MCF 10A (cell line): ENCODE measurements at places on chromosomes 7 and 10. TPM values are rescaled to one million over a fixed set of nuclear protein-coding genes. Genes with fewer than 3 reads are reported as not detected.

DNA sequence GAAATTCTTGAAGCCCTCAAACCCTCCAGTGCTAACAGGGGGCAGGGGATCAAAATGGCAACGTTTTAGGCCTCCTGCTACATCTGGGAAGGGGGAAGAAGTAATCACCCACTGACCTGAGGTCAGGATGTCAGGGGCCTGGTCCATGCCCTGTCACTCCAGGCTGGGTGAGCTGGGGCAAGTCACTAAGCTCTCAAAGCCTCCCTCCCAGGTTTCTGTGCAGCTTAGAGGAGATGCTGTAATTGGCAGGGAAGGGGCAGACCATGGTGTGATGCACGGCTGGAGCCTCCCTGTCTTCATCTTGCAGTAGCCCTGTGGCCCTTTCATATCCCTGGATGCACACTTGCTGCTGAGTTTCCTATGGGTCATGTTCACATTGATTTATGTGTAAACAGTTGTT lies 27.2 kb downstream of the LEP start:
- peaks cover 9% of the 10 kb centered on the region for H3K36me3 ChIP-seq
- H3K4me3 ChIP-seq, result no peak overlapping the region
- no peak overlapping the region for H3K27ac ChIP-seq
- no peak for DNase-seq
- H3K27me3 ChIP-seq, result no peaks in the 10 kb centered on the region
- H3K4me1 ChIP-seq, result peaks cover 16% of the 10 kb centered on the region

- H3K4me1 ChIP-seq, result peaks cover 27% of the 10 kb centered on the region
- H3K4me3 ChIP-seq, result no peak overlapping the region
- H3K27ac ChIP-seq, result peak overlapping the region; percentile 43
These were observed 20.5 kb downstream of the GRID1 start for GRCh38 chr10:86345859-86346798.

DNA sequence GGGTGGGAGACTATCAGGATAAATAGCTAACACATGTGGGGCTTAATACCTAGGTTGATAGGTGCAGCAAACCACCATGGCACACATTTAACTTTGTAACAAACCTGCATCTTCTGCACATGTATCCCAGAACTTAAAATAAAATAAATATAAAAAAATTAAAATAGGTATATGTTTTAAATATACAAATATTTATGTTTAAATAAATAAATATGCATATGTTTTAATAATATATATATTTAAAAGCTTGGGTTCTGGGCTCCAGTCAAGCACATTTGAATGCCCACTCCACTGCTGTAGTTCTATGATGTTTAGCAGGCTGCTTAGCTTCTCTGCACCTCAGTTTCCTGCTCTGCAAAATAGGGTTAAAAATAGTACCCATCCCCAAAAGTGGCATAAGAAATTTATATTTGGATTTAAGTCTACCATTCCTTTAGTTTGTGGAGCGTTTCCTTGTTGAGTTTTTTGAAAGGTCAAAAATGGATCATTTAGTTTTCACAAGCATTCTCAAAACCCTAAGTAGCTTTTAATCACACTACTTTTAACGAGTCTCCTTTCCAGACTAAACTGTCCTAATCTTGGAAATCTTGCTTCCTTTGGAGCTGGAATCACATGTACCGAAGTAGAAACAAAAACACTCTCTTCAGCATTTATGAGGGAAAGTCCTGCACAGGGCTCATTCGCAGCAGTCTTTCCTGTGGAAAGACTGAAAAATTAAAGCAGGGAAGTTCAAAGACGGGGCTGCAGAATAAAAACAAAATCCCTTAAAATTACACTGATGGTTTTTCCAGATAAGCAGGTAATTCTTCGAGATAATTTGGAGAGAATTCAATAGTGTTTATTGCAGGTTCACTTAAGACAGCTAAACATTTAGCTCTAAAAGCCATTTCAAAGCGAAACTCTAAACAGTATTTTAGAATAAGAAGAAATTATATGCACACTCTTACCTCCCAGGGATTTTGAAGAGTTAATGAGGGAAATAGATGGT lies 111.7 kb upstream of the LYZL1 start:
- no peaks in the 10 kb centered on the region for H3K36me3 ChIP-seq
- H3K27me3 ChIP-seq, result peaks cover 37% of the 10 kb centered on the region
- no peaks in the 10 kb centered on the region for H3K4me1 ChIP-seq

- H3K36me3 ChIP-seq, result no peaks in the 10 kb centered on the region
- H3K4me1 ChIP-seq, result peaks cover 28% of the 10 kb centered on the region
- peak overlapping the region; percentile 94 for H3K27ac ChIP-seq
- H3K27me3 ChIP-seq, result no peaks in the 10 kb centered on the region
- peak overlapping the region; percentile 91 for H3K4me3 ChIP-seq
These were observed 609 bp downstream of the DOCK4 start for GRCh38 chr7:112205343-112206237.

GRCh38 chr10:126993208-126993607 lies 88.0 kb downstream of the DOCK1 start:
- no peak overlapping the region for H3K4me3 ChIP-seq
- H3K36me3 ChIP-seq, result peaks cover 45% of the 10 kb centered on the region
- H3K27ac ChIP-seq, result no peak overlapping the region
- H3K4me1 ChIP-seq, result no peaks in the 10 kb centered on the region

- H3K4me3 ChIP-seq, result no peak overlapping the region
- no peak for DNase-seq
- no peaks in the 10 kb centered on the region for H3K27me3 ChIP-seq
- H3K36me3 ChIP-seq, result no peaks in the 10 kb centered on the region
- H3K4me1 ChIP-seq, result no peaks in the 10 kb centered on the region
These were observed 477.0 kb upstream of the GALNT17 start for GRCh38 chr7:70654979-70655378.

- H3K36me3 ChIP-seq, result no peaks in the 10 kb centered on the region
- H3K4me1 ChIP-seq, result peaks cover 12% of the 10 kb centered on the region
- H3K27ac ChIP-seq, result no peak overlapping the region
- H3K4me3 ChIP-seq, result no peak overlapping the region
- no peak for DNase-seq
These were observed 64.7 kb upstream of the AOAH start for GRCh38 chr7:36788825-36789470.

- H3K27me3 ChIP-seq, result no peaks in the 10 kb centered on the region
- H3K36me3 ChIP-seq, result no peaks in the 10 kb centered on the region
- no peak overlapping the region for H3K27ac ChIP-seq
These were observed 72.6 kb downstream of the KCNMA1 start for GRCh38 chr10:77564731-77565589.

- H3K36me3 ChIP-seq, result no peaks in the 10 kb centered on the region
- DNase-seq, result no peak
- peak overlapping the region; percentile 33 for H3K4me3 ChIP-seq
These were observed 4.0 kb downstream of the VSIR start for GRCh38 chr10:71769279-71769823.

DNA sequence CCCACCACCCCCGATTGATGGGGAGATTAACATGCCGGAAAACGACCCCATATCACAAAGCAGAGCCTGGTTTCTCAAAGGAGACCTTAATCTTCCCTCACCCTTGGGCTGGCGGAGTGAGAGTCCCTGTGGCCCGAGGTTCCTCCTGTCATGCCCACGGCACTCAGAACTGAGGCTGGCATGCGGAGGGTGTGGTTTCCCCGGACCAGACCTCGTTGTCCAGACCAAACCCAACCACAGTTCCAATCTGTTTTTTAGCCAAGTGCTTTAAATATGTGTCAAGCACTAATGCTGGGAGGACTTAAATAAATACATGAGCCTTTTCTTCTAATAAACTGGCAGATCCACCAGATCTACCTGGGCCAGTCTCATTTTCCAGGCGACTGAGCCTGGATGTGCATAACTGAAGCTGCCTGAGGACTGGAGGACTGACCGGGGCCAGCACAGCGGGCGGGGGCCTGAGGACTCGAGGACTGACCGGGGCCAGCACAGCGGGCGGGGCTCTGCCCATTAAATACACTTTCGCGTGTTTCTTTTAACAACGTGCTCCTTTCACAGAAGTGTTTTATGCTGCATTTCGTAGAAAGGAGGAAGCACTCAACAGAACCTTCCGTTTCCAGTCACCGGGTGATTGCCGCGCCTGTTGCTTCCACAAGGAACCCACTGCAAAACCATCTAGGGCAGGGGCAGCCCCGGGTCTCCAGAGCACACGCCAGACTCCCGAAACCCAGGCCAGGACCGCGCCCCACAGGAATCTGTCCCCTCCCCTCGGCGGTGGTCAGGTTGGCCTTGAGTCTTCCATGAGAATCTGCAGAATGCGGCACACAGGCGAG lies 334.6 kb downstream of the PTPRN2 start:
- no peak for DNase-seq
- peaks cover 6% of the 10 kb centered on the region for H3K36me3 ChIP-seq
- H3K4me1 ChIP-seq, result no peaks in the 10 kb centered on the region

- no peak for DNase-seq
- H3K27ac ChIP-seq, result peak overlapping the region; percentile 82
- H3K36me3 ChIP-seq, result peaks cover 32% of the 10 kb centered on the region
- peaks cover 23% of the 10 kb centered on the region for H3K4me1 ChIP-seq
- H3K4me3 ChIP-seq, result peak overlapping the region; percentile 37
These were observed 60.1 kb upstream of the CAPZA2 start for GRCh38 chr7:116802144-116802745.

GRCh38 chr7:141355032-141355431 lies 196.2 kb upstream of the AGK start:
- peaks cover 25% of the 10 kb centered on the region for H3K4me1 ChIP-seq
- peak overlapping the region; percentile 40 for H3K27ac ChIP-seq
- H3K27me3 ChIP-seq, result no peaks in the 10 kb centered on the region
- no peaks in the 10 kb centered on the region for H3K36me3 ChIP-seq
- peak; percentile 73 for DNase-seq

- H3K4me3 ChIP-seq, result no peak overlapping the region
- H3K4me1 ChIP-seq, result no peaks in the 10 kb centered on the region
- H3K36me3 ChIP-seq, result no peaks in the 10 kb centered on the region
- no peak for DNase-seq
These were observed 32.0 kb downstream of the AUTS2 start for GRCh38 chr7:69630292-69630691.

DNA sequence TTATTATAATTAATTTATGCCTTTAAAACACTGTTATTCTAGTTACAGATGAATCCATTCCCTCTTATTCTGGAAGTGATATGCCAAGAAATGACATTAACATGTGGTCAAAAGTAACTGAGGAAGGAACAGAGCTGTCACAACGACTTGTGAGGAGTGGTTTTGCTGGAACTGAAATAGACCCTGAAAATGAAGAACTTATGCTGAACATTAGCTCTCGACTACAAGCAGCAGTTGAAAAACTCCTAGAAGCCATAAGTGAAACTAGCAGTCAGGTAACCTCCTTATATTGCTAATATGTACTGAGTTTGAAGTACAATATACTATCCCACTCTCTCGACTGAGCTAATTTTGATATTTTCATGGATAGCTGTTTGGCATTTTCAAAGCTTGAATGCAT lies 81.6 kb downstream of the CYP51A1 start:
- H3K36me3 ChIP-seq, result peaks cover 28% of the 10 kb centered on the region
- no peak overlapping the region for H3K4me3 ChIP-seq
- H3K27ac ChIP-seq, result no peak overlapping the region

DNA sequence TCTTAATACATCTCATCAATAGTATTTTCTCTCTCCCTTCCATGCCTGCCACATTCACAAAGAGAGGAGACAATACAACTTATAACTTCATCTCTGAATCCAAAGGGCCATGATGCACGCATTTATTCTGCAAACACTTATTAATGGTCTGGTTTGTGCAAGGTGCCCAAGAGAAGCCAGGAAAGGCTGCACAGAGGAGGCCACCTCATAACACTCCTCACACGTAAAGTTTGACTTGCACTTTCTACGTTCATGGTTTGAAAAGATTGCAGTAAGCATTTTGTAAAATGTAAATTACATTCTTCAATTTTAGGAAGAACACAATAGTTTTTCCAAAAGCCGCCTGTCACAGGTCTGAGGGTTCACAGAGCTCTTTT lies 1.2 kb upstream of the PALS2 start:
- no peak for DNase-seq
- peak overlapping the region; percentile 80 for H3K27ac ChIP-seq
- peaks cover 6% of the 10 kb centered on the region for H3K36me3 ChIP-seq
- peak overlapping the region; percentile 99 for H3K4me3 ChIP-seq
- peaks cover 39% of the 10 kb centered on the region for H3K27me3 ChIP-seq

DNA sequence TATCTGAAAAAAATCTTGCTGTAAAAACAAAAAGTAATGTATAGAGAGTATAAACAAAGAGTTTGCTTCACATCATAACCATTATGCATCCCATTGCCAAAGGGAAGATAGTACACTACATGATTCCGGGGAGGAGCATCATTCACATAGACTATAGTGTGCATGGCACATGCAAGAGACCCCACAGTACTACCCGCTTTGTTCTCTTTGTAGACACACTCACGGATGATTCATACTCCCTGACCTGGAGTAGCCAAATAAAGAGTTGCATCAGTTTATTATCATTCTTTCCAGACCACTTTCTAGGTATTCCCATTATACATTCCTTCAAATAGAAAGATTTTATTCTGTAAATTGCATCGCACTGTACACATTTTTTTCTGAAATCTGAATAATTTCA lies 356.9 kb downstream of the PCDH15 start:
- no peaks in the 10 kb centered on the region for H3K27me3 ChIP-seq
- H3K4me3 ChIP-seq, result no peak overlapping the region
- DNase-seq, result peak; percentile 10
- H3K4me1 ChIP-seq, result no peaks in the 10 kb centered on the region
- no peaks in the 10 kb centered on the region for H3K36me3 ChIP-seq

DNA sequence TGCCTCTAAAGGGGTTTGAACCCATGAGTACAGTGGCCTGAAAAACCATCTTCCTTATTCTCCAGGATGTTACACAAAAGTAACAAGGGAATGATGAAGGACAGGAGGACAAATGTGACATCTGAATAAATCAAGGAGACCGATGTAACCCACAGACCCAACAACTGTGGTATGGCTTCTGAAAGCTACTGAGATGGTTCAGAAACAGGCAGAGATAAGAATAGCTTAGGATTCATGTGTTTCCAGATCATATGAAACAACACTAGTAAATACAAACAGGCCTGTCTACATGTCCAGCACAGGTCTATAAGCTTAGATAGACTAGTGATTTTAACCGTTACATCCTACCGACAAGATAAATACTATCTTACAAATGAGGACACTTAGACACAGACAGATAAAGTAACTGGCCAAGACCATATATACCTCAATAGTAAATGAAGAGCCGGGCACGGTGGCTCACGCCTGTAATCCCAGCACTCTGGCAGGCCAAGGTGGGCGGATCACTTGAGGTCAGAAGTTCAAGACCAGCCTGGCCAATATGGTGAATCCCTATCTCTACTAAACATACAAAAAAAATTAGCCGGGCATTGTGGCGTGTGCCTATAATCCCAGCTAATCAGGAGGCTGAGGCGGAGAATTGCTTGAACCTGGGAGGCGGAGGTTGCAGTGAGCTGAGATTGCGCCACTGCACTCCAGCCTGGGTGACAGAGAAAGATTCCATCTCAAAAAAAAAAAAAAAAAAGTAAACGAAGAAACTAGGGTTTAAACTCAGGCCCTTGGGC lies 88.7 kb downstream of the SORBS1 start:
- H3K27me3 ChIP-seq, result no peaks in the 10 kb centered on the region
- peaks cover 31% of the 10 kb centered on the region for H3K4me1 ChIP-seq
- H3K4me3 ChIP-seq, result no peak overlapping the region

Gene PRPF18
- 27.8 and 31.6 TPM in 2 replicates for total RNA-seq

Gene GPR15LG
- total RNA-seq, result not detected in 2 replicates

Gene SPDYE8
- total RNA-seq, result not detected in 2 replicates

Gene CRYGN
- not detected in 2 replicates for total RNA-seq

Gene SEMA3D
- total RNA-seq, result not detected in 2 replicates

Gene SERPINE1
- total RNA-seq, result 56.7 and 80.6 TPM in 2 replicates

Gene SLC26A5
- total RNA-seq, result not detected in 2 replicates

Gene CPA5
- total RNA-seq, result 0.42 TPM in 1 of 2 replicates, not detected in the other

Gene ADAM8
- 20.2 and 23.2 TPM in 2 replicates for total RNA-seq
